Right atrium auricular region (tissue), 2 donors: ENCODE measurements at places on chromosomes 3 and 15. TPM values are rescaled to one million over a fixed set of nuclear protein-coding genes. Genes with fewer than 3 reads are reported as not detected.

The JMJD7 gene
- 6.4 TPM for total RNA-seq

The LRRC3B gene
- not detected for total RNA-seq

The LRTM1 gene
- total RNA-seq = not detected

DNA sequence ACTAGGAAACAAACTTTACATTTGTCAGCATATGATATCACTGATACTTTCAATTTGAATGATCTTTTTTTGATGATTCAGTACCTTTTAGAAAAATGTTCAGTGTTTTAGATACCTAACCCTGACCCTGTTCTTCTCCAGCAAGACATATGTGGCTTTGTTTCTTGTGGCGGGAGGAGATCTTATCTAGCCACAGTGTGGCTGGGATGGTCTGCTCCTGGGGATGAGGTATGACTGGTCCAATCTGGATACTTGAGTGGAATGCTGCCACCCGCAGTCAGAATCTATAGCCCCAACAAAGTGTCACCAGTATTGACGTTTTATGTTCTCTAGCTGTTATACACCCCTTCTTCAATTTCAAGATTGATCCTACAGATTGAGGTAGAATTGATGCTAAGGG is 439.0 kb upstream of the GOLIM4 start:
- H3K4me1 ChIP-seq = no peaks in the 10 kb centered on the region
- H3K27ac ChIP-seq = no peak overlapping the region
- DNase-seq = no peak
- H3K27me3 ChIP-seq = no peaks in the 10 kb centered on the region

DNA sequence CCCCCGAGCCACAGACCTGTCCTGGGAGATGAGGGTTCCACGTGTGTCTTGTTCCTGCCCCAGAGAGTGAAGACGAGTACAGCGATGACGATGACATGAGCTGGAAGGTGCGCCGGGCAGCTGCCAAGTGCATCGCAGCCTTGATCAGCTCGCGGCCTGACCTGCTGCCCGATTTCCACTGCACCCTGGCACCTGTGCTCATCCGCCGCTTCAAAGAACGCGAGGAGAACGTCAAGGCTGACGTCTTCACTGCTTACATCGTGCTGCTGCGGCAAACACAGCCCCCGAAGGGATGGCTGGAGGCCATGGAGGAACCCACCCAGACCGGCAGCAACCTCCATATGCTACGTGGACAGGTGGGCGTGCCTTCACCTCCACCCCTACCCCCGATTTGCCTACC is 18.6 kb downstream of the CAND2 start:
- peaks cover 24% of the 10 kb centered on the region for H3K4me1 ChIP-seq
- no peaks in the 10 kb centered on the region for H3K27me3 ChIP-seq
- H3K4me3 ChIP-seq = no peak overlapping the region
- no peak overlapping the region for H3K27ac ChIP-seq
- H3K36me3 ChIP-seq = peaks cover 72% of the 10 kb centered on the region

- H3K36me3 ChIP-seq = no peaks in the 10 kb centered on the region
- no peaks in the 10 kb centered on the region for H3K27me3 ChIP-seq
- no peaks in the 10 kb centered on the region for H3K4me1 ChIP-seq
- no peak for DNase-seq
These were observed 131.7 kb downstream of the CADM2 start for GRCh38 chr3:85090495-85090894.

GRCh38 chr3:134189849-134190248 is 60.8 kb downstream of the RYK start:
- DNase-seq = no peak
- H3K27ac ChIP-seq = no peak overlapping the region
- H3K36me3 ChIP-seq = peaks cover 8% of the 10 kb centered on the region
- no peak overlapping the region for H3K4me3 ChIP-seq
- H3K4me1 ChIP-seq = no peaks in the 10 kb centered on the region

- no peak overlapping the region for H3K4me3 ChIP-seq
- no peaks in the 10 kb centered on the region for H3K27me3 ChIP-seq
- no peaks in the 10 kb centered on the region for H3K4me1 ChIP-seq
- no peaks in the 10 kb centered on the region for H3K36me3 ChIP-seq
These were observed 3.3 kb downstream of the RAB8B start for GRCh38 chr15:63192619-63193206.

The COL6A5 gene
- total RNA-seq = not detected

The SLC24A5 gene
- not detected for total RNA-seq

GRCh38 chr15:22980189-22981050 is at the start of gene CYFIP1:
Gene CYFIP1, minus strand, starts transcription at chr15:22980368. Its CDS starts 33,083 bp downstream, at chr15:22947285.
- peak within 1 kb of the TSS; percentile 79 for H3K27ac ChIP-seq
- H3K4me3 ChIP-seq = peak within 1 kb of the TSS; percentile 82
- H3K27me3 ChIP-seq = no peaks in the 10 kb centered on the region
- DNase-seq = peak; percentile 82
- H3K36me3 ChIP-seq = no peaks in the 10 kb centered on the region

DNA sequence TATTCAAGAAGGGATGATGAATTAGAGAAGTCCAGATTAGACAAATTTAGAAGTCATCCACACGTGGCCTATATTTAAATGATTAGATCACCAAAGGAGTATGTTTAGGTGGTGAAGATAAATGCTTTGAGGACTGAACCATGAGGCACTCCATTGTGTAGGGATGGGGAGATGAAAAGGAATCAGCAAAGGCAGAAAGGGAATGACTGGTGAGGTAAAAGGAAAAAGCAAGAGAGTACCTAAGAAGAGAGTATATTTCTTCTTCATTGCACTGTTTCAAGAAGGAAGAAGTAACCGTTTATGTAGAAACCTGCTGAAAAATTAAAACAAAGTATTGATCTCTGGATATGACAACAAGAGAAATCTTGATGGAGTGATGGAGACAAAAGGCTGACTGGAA is 40.7 kb downstream of the DENND4A start:
- no peak overlapping the region for H3K27ac ChIP-seq
- no peaks in the 10 kb centered on the region for H3K4me1 ChIP-seq
- no peaks in the 10 kb centered on the region for H3K36me3 ChIP-seq
- no peaks in the 10 kb centered on the region for H3K27me3 ChIP-seq

- no peak overlapping the region for H3K4me3 ChIP-seq
- DNase-seq = no peak
- H3K27ac ChIP-seq = no peak overlapping the region
- H3K36me3 ChIP-seq = no peaks in the 10 kb centered on the region
- H3K27me3 ChIP-seq = no peaks in the 10 kb centered on the region
- peaks cover 8% of the 10 kb centered on the region for H3K4me1 ChIP-seq
These were observed 196.3 kb downstream of the MEIS2 start for GRCh38 chr15:36903922-36904556.
